ENCODE measurements at places on chromosomes 6 and 20.

DNA sequence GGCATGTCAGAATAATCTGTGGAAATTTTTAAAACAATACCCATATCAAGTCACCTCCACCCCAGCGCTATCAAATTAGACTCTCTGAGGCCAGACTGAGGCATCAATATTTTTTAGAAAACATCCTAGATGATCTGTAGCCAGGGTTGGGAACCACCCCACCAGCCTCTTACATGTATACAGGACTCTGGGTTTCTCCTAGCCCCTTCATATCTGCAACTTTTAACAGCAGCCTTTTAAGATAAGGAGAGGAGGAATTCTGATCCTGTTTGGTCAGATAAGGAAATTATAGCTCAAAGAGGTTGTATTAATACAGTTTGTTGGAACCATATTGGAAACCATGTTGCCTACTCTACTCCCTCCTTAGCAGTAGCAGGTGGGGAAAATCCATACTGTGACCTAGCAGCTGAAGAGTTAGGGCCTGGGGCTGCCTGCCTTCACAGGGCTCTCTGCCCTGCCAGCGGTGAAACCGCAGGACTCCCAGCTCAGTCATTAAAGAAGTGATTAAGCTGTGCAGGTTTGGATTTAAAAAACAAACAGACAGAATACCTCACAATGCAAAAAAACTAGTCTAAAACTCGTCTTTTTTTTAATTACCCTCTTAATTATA is 30.0 kb downstream of the BRPF3 start:
- DNase-seq: no peak

DNA sequence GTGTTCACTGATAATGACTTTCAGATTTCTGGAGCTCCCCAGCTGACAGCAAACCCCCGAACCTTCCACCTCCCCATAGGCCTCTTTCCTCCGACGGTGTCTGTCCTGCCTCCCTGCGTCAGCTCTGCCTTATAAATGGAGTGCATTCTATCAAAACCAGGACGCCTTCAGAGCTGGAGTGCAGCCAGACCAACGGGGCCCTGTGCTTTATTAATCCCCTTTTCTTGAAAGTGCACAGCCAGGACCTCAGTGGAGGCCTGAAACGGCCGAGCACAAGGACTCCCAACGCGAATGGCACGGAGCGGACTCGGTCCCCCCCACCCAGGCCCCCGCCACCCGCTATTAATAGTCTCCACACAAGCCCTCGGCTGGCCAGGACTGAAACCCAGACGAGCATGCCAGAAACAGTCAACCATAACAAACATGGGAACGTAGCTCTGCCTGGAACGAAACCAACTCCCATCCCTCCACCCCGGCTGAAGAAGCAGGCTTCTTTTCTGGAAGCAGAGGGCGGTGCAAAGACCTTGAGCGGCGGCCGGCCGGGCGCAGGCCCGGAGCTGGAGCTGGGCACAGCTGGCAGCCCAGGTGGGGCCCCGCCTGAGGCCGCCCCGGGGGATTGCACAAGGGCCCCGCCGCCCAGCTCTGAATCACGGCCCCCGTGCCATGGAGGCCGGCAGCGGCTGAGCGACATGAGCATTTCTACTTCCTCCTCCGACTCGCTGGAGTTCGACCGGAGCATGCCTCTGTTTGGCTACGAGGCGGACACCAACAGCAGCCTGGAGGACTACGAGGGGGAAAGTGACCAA is 42.3 kb upstream of the NAA20 start:
- DNase-seq: no peak

- no peak for DNase-seq
Observed at GRCh38 chr20:47400685-47401084, 44.2 kb upstream of the ZMYND8 start.

DNA sequence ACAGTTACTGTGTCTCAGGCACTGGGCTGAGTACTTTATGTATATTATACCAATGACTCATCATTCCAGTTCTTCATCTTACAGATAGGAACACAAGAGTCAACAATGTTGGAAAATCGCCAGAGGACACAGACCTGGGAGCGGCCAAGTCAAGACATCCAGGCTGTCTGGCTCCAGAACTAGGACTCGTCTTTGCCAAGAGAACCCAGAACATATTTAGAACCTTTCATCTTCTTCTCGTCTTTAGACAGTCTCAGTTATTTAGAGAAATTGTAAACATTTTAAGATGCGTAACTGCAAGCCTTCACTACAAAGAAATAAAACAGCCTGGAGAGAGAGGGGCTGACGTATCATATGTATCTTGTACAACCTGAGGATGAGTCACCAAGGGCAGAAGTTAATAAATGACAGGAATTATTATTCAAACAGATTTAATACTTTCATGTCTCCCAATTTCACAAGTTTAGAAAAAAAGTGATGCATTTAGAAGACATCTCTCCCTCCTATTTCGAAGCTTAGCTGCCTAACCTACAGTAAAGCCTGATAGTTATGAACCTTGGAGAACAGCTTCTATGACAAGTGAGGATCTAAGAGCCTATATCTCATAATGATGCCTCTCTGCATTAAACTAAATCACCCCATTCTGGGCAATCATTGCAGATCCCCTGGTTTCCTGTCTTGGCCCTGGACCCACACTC is 43.4 kb downstream of the SLC22A3 start:
- DNase-seq: no peak

DNA sequence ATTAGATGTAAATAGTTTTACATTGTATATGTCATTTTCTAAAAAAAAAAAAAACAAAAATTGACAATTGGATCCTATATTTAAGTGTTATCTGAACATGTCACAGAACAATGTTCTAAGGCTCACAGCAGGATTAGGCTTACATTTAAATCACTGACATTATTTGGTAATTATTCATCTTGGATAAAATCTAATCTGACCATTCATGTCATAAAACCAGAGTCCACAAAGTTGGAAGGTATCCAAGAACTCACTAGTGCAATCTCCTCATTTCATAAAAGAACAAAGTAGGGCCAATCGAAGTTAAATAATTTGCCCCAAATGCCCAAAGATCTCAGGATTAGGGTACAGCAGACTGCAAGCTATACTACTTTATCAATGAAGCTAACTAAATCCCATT is 73.0 kb downstream of the PDSS2 start:
- no peak for DNase-seq

DNA sequence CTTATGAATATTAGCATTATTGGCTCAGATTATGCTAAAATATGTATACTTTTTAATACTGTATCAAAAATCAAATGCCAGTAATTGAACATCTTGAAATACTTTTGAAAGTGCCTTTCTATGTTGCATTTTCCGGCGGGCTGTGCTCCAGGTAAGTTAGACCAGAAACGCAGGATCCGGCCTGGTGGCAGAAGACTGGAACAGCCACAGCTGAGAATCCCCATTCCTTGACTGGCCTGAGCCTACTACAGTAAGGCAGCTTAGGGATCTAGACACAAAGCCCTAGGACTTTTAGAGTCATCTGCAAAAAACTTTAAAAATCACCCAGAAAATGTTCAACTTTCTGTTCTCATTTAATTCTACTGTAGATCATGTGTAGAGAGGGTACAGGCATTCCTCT is 138.8 kb upstream of the C6orf118 start:
- DNase-seq: no peak

- no peak for DNase-seq
Observed at GRCh38 chr20:35757098-35757705, 14.6 kb upstream of the PHF20 start.

DNA sequence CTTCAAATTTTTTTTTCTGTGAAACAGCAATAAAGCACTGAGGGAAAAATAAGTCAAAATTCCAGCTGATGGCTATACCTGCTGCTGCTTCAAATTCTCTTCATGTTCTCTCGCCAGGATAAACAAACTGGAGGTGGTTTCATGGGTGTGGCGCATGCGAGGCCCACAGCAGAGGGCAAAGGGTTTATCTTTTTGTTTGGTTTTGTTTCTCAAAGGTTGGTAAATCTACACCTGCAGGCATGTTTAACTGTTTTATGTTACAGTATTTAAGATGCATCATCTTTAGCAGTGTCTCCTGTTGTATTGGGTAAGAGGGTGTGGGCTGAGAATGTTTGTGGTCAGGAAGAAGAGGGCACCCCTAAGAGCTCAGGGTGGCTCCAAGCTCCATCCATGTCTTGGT is 342.2 kb downstream of the CDH26 start:
- DNase-seq: no peak
